Activated CD4-positive, alpha-beta T cell treated with anti-CD3 and anti-CD28 coated beads for 4 hours (primary cell): ENCODE measurements at places on chromosomes 3 and 15.

- no peak for DNase-seq
These were observed 40.7 kb upstream of the RSL24D1 start for GRCh38 chr15:55237219-55238130.

DNA sequence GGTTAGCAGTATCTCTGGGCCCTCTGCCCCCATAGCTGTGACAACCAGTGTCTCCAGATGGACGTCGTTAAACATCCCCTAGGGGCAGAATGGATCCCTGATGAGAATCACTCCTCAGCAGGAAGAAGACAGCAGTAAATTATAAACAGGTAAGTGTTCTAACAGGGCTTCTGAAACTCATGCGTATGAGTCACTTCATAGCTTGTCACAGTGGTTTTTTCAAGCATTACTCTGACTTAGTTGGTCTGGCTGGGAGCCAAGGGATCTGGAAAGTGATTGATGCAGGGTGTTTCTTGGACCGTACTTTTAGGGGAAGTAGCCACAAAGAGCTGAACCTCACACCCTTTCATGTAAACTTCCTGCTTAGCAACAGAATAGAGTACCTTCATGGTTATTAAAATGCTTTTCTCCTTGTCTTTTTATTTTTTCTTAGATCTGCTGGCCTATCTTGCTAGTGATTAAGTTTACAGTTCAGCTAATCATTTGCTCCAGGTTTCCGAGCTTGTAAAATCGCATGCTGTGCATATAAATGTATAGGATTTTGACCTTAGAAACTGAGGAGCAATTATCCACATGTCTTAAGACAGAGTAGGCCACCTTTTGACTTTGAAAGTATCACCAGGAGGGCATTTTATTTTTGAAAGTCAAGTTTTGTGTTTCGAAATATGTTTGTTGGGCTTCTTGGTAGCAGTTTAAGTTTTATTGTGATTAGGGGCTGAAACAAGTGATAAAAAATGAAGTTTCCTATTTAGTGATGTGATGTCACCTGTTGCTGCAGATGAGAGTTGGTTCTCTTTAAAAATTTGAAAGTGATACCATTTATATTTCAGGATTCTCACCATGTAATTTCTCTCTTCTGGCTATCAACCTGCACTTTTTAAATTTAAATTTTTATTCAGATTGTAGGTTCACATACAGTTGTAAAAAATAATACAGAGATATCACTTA, 333.9 kb downstream of the PTPRG start:
- DNase-seq = no peak

DNA sequence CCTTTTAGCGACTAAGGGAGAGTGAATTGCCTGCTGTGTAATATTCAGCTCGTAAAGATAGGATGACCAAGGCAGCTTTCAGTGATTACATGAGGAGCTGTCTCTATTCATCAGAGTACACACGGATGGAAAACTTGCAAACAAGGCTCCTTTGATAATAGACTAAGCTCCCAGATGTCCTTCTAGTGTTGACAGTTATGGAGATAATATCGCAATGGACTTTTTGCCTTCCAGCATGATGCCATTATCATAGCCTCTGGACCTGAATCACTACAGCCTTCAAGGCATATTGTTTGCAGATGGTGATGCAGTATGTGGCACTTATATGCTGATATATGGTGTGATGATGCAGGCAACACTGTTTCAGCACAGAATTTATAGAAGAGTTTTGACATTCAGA, 93.9 kb downstream of the ECT2 start:
- DNase-seq = no peak

DNA sequence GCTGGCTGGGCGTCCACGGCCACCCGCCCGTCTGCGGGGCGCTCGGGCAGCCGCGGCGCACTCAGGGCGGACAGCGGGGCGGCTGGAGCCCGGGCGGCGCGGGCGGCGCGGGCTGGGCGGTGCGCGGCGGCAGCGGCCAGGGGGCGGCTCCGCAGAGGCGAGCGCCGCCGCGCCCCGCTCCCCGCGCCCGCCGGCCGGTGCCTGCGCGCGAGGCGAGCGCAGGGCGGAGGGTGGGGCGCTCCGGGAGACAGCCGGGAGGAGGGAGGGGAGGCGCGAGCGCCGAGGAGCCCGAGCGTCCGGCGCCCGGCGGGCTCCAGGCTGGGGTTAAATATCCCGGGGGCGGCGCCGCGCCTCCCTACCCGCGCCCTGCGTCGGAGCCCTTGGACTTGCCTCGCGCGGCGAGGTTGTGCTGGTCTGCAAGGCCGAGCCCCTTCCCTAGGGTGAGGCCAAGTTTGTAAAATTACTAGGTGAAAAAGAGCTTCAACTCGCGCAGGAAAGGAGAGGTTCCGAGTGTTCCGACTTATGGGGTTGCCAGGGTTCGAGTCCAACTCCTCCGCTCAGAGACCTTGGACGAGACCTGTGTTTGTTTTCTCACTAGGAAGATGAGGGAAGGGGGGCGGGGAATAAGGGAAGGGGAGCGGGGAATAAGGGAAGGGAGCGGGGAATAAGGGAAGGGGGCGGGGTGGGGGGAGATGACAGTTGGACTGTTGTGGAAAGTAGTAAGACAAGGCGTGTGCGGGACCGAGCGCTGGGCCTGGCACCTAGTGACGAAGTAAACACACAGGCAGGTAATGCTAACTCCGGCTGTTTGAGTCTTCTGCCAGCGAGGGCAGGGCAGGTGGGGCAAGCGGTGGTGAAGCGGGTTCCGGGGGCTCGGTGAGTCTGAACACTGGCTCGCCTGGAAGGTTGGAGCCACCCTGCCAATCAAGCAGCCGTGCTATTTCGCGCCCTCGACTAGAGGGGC, at the start of gene TNFAIP8L3:
TSS of gene TNFAIP8L3 (minus strand) at position 301 of the 964 bp plus-strand sequence. CDS start 311 bp downstream, outside the sequence.
- no peak for DNase-seq

- DNase-seq = no peak
These were observed 127.4 kb downstream of the TFG start for GRCh38 chr3:100836661-100837060.

DNA sequence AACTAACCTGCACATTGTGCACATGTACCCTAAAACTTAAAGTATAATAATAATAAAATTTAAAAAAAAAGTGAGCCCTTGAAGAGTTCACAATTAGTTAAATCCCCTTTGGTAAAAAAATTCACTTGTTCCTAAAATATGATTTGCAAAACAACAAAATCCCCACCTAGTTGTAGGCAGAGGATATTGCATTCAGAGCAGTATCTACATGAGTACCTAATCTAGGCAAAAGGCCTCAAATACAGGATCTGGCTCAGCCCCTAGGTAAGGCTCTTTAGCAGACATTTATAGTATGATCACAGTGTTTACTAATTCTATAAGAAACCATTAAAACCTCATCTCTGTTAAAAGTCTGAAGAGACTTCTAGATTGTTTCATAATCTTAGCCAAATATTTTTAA, 89.3 kb upstream of the CCDC80 start:
- DNase-seq = no peak
